ENCODE measurements at places on chromosomes 6 and 20. TPM values are rescaled to one million over a fixed set of nuclear protein-coding genes. Genes with fewer than 3 reads are reported as not detected.

GRCh38 chr6:22754061-22754460, 184.7 kb downstream of the HDGFL1 start:
- DNase-seq = no peak

- no peak for DNase-seq
These were observed 69.3 kb upstream of the FYN start for GRCh38 chr6:111942561-111942960.

DNA sequence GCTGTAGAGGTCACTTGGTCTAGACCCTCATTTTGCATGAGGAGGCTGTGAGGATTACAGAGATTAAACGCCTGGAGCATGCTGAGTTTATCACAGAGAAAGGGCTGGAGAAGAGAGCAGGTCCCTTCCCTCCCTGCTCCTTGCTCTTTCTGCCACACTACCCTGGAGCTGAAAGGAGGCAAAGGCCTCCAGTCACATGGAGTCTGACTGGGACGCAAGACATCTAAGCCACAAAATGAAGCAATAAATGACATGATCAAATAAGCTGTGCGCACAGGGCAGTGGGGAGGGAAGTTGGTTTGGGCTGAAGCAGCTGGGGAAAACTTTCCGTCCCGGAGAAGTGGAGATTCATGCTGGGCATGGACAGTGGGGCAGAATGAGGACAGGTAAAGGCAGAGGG, 33.3 kb downstream of the ATXN1 start:
- DNase-seq = no peak

GRCh38 chr6:56708810-56709597, 66.3 kb upstream of the DST start:
- peak; percentile 78 for DNase-seq

GRCh38 chr20:9354579-9354978, 159.8 kb upstream of the LAMP5 start:
- DNase-seq = no peak

DNA sequence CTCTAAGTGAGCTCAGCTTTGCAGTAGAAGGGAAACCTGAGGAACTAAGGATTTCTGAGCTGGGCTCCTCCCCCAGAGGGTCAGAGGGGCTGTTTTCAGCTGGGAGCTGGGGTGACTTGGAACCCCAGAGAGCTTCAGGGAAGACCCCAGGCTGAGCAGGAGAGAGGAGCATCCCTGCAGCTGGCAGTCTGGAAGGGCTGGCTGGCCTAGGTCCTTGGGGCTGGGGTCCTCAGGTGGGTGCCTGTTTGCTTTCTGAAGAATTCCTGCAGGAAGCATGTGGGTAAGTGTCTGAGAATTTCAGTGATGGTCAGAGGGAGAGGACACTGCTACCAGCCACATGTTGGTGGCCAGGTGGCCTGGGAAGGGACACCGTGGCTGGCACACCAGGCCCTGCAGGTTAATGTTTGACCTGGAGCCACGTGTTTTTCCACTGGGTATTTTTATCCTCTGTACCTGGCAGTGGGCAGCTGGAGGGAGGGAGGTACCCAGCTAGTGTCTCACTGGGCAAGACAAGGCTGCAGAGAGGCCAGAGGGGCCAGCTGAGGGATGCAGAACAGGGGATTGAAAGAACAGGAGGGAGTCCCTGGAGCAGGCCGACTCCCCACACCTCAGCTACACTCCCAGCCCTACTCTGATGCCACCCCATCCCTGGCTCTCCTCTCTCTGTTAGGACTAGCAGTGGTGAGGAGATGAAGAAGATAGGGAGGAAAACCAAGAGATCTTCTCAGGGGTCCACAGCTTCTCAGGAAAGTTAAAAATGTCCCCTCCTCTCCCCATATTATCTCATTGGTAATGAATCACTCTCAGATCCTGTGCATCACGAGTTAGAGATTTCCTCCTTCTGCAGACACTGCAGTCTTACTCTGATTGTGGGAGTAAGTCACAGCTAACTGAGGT, 143.6 kb downstream of the VEGFA start:
- no peak for DNase-seq

- DNase-seq = no peak
These were observed 214.7 kb downstream of the TFAP2C start for GRCh38 chr20:56843817-56844216.

DNA sequence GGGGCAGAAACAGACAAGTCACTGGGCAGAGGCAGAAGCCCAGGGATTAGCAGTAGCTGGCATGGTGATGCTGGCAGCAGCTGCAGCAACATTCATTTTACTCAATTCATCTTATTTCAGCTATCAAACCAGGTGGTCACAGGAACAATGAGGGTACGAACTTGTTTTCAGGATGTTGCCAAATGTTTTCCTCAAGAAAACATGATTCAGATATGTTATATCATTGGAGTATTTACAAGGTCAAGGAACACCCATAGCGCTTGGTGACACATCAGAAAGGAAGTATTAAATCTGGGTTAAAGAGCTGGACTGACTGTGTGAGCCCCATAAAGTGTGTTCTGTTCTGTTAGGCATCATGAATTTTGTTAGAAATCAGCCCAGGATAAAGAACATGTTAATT, 456.9 kb upstream of the ID4 start:
- peak; percentile 35 for DNase-seq

- no peak for DNase-seq
These were observed 116.7 kb downstream of the JPH2 start for GRCh38 chr20:44070139-44070900.

DNA sequence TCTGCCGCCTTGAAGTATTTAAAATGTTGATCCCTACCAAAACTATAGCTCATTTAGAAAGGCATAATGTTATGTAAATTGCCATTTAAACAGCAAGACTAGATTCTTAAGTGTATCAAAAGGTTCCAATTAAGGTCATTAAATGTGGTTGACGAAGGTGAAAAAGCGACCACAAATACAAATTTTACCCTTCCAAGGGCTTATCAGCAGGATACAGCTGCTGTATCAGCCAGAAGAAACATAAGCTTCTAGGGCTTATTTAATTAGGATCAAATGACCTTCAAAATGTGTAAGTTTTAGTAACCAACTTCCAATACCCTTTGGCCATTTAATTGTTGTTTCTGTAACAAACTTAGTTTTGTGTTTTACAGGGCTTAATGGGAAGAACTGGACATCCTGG, 139.9 kb downstream of the COL9A1 start:
- no peak for DNase-seq

- DNase-seq = no peak
These were observed 27.9 kb upstream of the ZBP1 start for GRCh38 chr20:57647933-57648785.

DNA sequence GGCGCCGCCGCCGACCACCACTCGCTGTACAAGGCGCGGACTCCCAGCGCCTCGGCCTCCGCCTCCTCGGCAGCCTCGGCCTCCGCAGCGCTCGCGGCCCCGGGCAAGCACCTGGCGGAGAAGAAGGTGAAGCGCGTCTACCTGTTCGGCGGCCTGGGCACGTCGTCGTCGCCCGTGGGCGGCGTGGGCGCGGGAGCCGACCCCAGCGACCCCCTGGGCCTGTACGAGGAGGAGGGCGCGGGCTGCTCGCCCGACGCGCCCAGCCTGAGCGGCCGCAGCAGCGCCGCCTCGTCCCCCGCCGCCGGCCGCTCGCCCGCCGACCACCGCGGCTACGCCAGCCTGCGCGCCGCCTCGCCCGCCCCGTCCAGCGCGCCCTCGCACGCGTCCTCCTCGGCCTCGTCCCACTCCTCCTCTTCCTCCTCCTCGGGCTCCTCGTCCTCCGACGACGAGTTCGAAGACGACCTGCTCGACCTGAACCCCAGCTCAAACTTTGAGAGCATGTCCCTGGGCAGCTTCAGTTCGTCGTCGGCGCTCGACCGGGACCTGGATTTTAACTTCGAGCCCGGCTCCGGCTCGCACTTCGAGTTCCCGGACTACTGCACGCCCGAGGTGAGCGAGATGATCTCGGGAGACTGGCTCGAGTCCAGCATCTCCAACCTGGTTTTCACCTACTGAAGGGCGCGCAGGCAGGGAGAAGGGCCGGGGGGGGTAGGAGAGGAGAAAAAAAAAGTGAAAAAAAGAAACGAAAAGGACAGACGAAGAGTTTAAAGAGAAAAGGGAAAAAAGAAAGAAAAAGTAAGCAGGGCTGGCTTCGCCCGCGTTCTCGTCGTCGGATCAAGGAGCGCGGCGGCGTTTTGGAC, 2.0 kb downstream of the SOX4 start:
- DNase-seq = peak; percentile 56

- DNase-seq = no peak
These were observed 21.0 kb downstream of the KHDC1L start for GRCh38 chr6:73204252-73204651.

DNA sequence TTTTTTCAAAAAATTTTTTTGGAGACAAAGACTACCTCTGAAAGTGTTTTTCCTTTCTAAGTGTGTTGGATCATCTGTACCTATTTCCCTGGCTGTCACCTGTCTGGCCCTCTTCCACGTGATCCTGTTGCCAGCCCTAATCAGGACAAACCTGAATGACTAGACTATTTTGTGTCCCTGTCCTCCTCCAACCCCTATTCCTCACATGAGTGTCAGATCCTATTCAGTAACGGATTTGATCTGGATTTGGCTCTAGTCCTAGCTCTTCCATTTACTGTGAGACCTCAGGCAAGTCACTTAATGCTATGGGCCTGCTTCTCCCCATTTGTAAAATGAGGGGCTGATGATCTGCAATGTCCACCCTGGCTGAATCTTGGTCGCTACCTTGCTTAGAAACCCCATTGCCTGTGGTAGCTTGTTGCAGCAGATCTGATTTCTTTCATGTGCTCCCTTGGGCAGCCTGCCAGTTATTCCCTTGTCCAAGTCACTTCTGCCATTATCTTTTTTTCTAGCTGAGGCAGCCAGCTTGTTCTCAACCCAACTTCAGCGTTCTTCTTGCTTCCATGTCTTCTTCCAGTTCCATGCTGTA, 4.8 kb downstream of the PHF20 start:
- peak; percentile 69 for DNase-seq

DNA sequence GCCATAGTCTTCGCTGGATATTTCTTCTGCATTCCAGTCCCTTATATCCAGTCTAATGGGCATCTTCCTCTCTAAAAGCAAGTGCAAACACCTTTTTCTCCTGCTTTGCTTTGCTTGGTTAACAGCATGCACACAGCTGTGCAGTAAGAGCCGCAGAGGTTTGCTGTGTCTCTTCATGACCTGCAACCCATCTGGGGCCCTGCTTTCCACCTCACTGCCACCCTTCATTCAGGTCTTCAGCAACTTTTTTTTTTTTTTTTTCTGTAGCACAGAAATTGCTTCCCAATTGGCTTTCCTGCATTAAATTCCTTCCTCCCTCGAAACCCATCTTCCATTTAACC, 14.4 kb downstream of the NEDD9 start:
- DNase-seq = no peak

DNA sequence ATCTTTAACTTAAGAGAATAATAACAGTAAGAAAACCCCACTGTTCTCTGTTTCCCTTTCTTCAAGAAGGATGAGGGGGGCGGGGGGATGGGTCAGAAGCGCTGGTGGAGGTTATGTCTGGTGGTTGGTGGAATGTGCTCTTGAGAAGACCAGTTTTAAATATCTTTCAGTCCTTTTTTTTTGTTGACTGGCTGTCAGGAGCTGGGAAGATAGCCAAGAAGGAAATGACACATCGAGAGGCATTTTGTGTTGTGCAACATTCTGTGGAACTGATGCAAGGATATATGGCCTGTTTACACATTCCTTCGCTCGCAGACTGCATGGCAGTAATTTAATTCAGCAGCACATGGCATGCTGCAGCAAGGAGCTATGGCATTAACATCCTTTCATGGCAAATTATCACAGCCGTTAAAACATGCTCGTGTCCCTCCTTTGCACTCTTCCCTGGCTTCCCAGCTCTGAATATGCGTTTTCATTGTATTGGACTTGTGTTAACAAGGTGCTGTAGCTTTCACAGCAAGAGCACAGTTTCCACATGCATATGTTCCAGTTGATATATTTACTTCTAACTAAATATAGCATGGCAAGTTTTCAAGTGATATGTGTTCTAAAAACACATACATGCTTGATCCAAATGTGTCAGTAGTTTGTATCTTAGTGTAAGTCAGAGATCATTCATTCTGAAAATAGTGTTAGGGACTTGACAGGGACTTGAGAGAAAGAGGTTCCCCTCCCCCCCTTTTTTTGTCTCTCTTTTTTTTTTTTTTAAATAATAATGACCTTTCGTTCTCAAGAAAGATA, 68.2 kb upstream of the SUPT3H start:
- DNase-seq = peak; percentile 93

- DNase-seq = no peak
These were observed 39.0 kb upstream of the IFNGR1 start for GRCh38 chr6:137258170-137258569.

The HDGFL1 gene
- not detected for polyA plus RNA-seq

The ESF1 gene
- 11.6 TPM for polyA plus RNA-seq

The TBCC gene
- 15.8 TPM for polyA plus RNA-seq

The ZC2HC1B gene
- polyA plus RNA-seq = not detected

The RIPOR3 gene
- polyA plus RNA-seq = 9.7 TPM

The PPP1R16B gene
- polyA plus RNA-seq = 5.9 TPM

The TRIM40 gene
- not detected for polyA plus RNA-seq

The RNF39 gene
- polyA plus RNA-seq = 0.63 TPM

The JPH2 gene
- 108 TPM for polyA plus RNA-seq

The GPLD1 gene
- polyA plus RNA-seq = 2.0 TPM

The REM1 gene
- 4.9 TPM for polyA plus RNA-seq

The FAM83D gene
- polyA plus RNA-seq = 9.8 TPM

The TGIF2 gene
- polyA plus RNA-seq = 24.8 TPM

The APOBEC2 gene
- polyA plus RNA-seq = 432 TPM
